ENCODE measurements at places on chromosomes 1 and 21. TPM values are rescaled to one million over a fixed set of nuclear protein-coding genes. Genes with fewer than 3 reads are reported as not detected.

GRCh38 chr21:31383770-31384169 lies 39.7 kb upstream of the TIAM1 start:
- no peak for DNase-seq

GRCh38 chr1:44035726-44036408 lies 4.6 kb upstream of the SLC6A9 start:
- DNase-seq: no peak

Gene EDARADD
- not detected for total RNA-seq

DNA sequence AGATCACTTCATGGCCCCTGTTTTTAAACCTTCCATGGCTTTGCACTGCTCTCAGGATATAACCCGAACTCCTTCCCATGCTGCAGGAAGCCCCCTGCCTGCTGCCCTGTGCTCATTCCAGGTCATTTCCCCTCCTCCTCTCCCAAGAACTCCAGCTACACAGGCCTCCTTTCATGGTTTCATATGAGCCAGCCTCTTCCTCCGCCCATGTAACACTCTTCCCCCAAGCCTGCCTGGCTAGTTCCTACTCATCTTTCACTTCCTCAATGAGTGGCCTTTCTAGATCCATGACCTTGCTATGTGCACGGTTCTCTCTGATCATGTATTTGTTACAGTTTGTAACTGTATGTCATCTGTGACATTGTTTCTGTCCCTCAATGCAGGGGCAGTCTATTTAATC lies 3.1 kb upstream of the NCF2 start:
- no peak for DNase-seq

DNA sequence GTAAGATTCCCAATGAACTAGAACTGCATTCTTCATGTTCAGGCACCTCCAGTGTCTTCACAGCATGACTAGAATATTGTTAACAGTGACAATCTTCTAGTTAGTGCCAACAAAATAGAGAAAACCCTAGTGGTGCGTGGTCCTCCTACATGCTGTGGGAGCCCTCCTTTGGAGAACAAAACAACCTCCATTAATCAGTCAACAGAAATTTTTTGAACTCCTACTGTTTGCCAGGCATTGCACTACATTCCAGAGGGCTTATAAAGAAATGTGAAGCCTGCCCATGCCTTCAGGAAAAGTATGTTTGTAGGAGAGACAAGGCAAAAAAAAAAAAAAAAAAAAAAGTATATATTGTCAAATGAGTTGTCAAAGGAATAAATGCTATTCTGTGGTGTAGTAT lies 252.7 kb downstream of the LRRC40 start:
- no peak for DNase-seq

GRCh38 chr1:62437273-62437940 lies 558 bp downstream of the USP1 start:
- peak; percentile 57 for DNase-seq

DNA sequence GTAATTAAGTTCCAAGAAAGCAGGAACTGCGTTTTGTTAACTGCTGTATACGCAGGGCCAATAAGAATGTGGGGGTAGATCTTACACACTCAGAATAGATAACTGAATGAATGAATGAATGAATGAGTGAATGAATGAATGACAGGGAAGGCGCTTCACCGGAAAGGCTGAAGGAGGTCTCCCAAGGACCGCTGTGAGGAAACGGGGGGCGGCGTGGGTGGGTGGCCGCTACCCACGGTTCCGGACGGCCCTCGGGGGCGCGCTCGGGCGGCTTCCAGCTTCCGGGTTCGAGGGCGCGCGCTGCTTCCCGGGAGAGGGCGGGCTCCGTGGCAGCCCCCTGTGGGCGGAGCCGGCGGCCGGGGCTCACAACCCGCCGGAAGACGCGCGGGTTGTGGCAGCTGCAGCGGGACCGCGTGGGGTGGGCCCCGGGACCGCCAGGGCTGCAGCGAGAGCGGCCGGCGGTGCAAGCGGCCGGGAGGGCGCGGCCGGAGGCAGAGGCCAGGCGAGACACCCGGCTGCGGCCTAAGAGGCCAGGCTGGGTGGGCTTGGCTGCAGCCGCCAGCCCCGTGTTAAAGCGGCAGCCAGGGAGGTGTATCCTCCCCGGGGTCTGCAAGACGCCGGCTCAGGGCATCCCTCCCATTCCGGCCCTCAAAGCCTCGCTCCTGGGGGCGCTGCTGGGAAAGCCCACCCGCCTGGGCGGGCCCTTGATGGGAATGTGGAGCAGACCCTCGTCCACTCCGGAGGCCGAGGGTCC lies at the start of gene ZFP69:
ZFP69 (plus strand) TSS at position 367 of the 754 bp plus-strand sequence. CDS start 2,072 bp downstream, outside the sequence.
- DNase-seq: peak; percentile 79
